ENCODE measurements at places on chromosomes 2 and 18.

- no peak for DNase-seq
Observed at GRCh38 chr2:193929131-193929530, 1727.9 kb upstream of the SLC39A10 start.

GRCh38 chr18:26863122-26863879 is 2.2 kb downstream of the AQP4 start:
- no peak for DNase-seq

DNA sequence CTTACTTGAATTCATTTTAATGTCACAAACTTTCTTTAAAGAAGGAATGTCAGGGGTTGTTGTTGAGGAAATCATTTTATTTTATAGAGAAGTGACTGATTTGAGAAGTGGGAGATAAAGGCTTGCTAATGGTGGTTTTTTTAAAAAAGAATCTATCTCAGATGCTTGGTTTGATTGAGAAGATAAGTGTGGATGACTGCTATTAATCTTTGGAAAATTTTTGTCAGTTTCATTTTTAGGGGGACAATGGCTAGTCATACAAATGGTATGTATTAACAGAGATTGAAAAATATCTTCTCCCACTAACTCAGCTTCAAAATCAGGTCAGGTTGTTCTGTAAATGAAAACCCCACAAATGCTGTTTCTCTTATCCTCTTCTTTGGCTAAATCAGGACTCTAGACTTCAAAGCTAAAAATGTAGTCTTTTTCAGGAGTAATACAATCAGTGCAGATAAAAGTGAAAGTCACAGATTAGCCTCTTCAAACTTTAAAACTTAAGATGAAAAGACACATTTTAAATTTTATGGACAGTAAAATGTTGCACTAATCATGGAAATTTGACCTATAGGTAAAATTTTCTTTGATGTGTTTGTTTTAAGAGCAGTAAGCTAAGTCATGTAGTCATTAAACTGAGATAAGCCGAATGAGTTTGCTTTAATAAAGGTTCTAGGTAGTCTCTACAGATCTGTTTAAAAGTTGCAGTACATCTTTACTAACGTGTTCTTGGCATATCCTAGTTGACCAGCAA is 674.2 kb upstream of the VRK2 start:
- DNase-seq = no peak

GRCh38 chr2:74908748-74909444 is 49.5 kb upstream of the POLE4 start:
- DNase-seq = no peak

DNA sequence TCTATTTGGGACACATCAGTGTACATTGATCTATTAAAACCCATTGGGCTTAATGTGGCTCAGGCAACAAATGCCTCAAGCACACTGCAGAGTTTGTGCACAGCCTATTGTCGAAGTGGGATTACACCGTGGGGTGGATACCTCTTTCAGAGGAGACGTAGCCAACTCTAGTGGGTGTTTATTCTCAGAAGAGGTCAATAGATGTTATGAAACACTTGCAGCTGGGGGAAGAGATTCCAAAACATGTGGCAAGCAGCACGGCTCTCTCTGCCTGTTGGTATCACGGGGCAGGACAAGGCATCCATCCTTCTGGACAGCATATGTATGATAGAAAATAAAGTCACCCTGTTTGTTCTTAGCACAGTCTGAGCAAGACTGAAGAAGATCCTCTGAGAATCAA is 121.4 kb upstream of the COPS8 start:
- DNase-seq = no peak

GRCh38 chr2:145085612-145086011 is 565.7 kb upstream of the ZEB2 start:
- DNase-seq = peak; percentile 33

GRCh38 chr2:11568436-11568835 is 34.6 kb downstream of the GREB1 start:
- no peak for DNase-seq

DNA sequence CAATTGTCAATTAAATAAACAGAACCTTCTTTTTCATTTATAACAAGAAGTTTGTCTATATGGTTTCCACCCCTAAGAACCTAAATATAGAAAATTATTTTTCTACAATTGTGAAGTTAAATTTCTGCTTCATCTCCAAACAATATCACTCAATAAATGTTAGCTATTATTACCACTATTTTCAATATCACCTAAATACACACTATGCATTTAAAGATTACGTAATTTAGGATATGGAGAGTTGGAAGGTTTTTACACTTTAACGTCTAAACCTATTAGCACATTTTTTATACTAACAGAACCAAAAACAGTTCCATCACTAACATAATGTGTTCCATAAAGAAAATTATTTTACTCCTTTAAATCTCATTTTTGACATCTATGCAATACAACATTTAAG is 48.0 kb downstream of the ROCK2 start:
- DNase-seq = no peak

DNA sequence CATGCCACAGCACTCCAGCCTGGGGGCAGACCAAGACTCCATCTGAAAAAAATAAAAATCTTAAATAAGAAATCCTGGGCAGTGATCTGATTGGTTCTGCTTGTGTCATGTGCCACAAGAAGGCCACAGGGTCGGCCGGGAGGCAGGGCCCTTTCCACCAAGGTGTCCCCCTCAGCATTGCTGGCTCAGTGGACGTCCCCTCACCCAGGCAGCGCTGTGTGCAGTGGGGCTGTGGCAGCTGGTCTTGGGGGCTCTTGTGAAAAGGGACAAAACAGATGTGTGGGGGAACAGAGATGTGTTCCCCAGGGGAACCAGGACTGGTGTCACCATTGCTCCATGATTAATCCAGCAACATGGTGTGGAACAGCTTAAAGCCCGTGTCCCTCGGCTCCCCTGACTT is 60.5 kb downstream of the HS6ST1 start:
- DNase-seq = no peak

- DNase-seq = no peak
Observed at GRCh38 chr2:239307921-239308613, 92.8 kb downstream of the HDAC4 start.

DNA sequence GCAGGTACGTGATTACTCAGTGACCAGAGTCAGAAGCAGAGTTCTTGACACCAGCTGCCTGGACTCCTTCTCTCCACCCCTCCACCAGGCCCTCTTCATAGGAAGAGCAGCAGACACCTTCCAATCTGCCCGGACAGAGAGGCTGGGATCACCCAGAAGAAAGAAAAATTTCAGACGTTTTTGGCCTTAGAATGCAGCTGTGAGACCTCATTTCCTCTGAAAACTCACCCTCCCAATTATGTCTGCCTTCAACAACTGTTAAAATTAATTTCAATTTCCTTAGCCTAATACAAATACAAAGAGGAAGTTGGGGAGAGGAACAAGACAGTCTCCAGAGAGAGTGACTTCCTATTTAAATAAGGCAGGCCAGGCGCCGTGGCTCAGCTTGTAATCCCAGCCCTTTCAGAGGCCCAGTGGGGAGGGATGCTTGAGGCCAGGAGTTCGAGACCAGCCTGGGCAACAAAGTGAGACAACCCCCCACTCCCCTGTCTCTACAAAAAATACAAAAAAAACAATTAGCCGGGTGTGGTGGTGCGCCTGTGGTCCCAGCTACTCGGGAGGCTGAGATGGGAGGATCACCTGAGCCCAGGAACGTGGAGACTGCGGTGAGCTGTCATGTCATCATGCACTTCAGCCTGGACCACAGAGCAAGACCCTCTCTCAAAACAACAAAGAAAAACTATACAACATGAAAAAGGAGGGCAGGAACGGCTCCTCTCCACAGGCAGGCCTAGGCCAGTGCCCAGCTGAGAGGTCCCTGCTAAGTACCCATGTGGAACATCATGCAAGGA is 1.6 kb downstream of the SLC66A2 start:
- DNase-seq = no peak

DNA sequence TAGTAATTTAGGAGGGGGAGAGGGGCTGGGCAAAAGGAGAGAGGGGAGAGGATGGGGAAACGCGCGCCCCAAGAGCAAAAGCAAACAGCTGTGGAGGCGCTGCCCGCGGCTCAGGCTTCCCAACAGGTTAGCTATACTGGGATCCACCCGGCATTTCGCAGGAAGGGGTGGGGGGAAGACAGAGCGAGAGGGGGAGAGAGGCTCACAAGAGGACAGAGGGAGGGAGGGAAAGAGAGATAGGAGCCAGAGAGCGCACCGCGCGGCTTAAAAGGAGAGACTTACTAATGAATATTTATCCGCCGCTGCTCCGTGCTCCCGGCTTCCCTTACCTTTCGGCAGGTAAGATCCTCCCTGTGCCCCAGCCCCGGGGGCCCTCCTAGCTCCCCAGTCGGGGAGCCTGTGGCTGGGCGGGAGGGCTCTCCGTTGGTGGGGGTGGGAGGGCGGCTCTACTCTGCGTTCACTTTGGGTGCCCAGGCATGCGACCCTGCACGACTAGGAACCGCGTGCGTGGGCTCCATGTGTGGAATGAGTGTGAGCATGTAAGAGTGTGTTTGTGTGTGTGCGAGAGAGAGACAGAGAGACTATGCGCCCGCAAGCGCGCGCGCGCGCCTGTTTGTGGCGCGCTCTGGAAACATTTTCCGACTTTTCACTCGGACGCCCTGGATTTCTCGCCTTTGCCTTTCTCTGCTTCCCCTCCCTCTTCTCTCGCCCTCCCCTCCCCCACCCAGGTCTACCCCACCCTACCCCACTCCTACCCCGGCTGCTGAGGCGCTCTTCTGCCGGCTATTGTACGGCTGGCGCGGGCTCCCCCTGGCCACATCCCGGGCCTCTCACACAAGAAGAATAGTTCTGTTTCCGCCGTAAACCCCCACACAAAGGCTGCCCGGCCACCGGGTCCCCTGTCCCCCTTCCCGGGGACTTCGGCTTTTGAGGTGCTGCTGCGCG is 7.2 kb upstream of the SIX3 start:
- no peak for DNase-seq

All from stromal cell of bone marrow (primary cell).